Stimulated activated CD8-positive, alpha-beta memory T cell treated with anti-CD3 and anti-CD28 coated beads, Interleukin-15, amount 100 ng/mL, for 1 hour (primary cell): ENCODE measurements at places on chromosomes 12 and 14.

GRCh38 chr14:59465316-59466135 is at the start of gene GPR135:
GPR135 (minus strand) TSS chr14:59465380; CDS start chr14:59465226, 154 bp downstream.
- no peak for DNase-seq

DNA sequence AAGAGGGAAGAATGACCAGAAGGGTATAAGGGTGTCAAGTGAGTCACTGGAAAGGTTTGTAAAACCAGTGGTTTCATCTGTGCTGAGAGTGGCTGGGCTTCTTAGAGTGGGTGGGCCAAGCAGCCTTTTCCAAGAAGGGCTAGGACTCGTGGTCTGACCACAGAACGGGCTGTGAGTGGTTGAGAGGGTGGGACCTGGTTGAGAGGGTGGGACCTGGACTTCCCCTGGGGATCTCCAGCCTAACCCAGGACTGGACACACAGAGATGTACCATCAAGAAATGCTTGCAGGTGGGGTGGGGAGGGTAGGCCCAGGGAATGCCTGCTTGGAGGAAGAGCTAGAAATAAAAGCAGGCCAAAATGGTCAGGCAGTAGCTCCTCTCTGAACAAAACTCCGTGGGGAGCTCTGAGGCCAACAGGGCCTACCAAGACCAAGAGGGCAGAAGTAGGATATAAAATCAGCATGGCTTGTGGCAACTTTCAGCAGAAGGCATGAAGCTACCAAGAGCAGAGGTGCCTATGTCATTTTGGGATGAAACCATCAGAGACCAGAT is 140.5 kb downstream of the FOXN3 start:
- DNase-seq, result peak; percentile 4

DNA sequence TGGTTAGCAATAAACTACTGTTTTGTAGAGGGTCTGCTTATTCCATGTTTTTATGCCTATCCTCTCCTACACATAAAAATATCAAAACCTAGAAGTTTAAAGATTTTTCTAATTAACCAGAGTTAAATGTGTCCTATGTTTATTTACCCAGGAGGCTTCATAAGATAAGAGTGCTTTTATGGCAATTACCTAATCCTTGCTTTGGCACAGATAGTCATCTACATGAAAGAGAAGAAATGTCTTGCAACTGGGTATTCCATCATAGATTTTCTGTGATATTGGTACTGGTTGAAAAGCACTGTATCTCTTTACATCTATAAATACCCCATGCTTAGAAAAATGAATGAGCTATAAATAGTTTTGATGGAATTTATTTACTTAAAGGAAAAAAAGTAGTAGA is 277.1 kb downstream of the CPNE8 start:
- DNase-seq, result no peak

GRCh38 chr12:97159377-97159776 is 252.3 kb downstream of the NEDD1 start:
- DNase-seq, result no peak

- no peak for DNase-seq
Measured at GRCh38 chr12:64139021-64139420, 83.1 kb downstream of the KICS2 start.

DNA sequence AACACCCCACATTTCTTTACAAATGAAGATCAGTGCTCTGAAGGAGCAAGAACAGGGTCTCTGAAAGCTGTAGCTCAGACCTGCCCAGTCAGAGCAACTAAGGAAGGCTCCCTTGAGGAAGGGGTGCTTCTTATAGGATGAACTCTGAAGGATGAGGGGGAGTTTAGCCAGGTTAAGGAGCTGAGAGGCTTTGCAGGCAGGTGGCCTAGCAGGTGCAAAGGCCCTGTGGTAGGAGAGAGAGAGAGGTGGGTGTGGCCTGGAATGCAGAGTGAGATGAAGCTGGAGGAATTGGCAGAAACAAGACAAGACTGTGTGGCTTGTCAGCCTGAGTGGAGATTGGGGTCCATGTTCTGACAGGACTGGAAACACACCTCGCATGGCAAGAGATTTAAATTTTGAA is 20.5 kb upstream of the FAM222A start:
- no peak for DNase-seq

DNA sequence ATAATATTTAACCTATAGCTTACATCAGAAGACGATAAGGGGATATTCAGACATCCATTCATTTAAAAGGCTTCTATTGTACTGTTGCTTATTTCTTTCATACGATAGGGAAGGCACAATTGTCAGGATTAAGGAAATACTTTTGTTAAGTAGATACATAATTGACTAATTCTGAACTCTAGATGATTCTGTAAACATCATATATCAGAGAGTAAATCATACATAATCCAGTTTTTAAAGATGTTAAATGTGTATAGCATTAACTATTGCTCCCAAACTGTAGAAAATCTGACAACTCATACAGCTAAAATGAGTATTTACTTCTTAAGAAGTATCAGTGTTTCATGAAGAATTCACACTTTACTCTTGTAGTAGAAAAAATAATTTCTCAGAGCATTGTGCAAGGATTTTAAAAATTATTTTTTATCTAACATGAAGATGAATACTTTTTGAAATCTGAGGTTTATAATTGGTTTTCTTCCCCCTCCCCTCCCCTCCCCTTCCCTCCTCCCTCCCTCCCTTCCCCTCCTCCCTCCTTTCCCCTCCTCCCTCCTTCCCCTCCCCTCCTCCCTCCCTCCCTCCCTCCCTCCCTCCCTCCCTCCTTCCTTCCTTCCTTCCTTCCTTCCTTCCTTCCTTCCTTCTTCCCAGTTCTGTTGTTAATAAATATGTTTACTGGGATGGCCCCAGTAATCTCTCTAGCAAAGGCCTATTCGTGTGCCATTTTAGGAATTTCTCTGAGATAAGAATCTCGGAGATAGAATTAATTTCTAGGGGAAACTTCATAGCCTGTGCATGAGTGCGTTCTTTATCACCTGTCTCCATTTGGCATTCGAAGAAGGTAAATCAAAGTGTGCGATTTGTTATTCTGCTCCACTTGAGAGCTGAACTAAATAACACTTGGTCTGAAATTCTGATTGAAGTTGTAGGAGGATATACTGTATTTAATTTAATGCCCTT is 2.3 kb downstream of the NPAS3 start:
- no peak for DNase-seq

DNA sequence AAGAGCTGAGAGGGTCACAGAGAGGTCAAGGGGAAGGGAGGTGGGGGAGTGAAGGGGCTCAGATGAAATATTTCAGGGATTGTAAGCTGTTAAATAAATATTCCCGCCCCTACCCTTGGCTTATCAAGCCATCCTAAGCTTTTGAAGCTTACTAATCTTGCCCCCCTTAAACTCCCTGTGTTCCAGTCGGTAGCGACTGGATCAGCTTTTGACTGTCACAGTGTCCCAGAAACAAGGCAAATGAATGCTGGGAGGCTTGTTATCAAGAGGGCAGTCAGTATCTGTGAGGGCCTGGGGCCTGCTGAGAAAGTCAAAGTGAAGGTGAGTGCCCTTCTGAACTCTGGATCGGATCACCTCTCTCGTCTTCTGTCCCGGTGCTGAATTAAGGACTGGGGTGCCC is 128.1 kb downstream of the DACT1 start:
- no peak for DNase-seq

DNA sequence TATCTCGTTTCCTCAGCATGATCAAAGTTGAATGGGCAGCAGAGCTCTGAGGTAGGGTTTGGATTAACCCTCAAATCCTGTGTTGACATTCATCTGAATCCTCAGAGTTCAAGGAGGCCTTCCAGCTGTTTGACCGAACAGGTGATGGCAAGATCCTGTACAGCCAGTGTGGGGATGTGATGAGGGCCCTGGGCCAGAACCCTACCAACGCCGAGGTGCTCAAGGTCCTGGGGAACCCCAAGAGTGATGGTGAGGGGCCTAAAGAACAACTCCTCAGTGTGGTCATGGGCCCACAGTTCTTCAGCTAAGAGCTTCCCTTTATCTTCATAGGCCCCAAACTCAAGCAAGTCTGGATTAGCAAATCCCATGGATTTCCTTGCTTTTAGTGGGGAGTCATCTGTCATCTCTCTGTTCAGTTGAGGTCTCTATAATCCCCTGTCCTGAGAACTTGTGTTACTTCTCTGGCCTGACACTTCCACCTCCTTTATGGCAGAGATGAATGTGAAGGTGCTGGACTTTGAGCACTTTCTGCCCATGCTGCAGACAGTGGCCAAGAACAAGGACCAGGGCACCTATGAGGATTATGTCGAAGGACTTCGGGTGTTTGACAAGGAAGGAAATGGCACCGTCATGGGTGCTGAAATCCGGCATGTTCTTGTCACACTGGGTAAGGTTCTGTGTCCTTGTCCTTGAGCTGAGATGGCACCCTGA is 1.5 kb downstream of the MYL6 start:
- no peak for DNase-seq

DNA sequence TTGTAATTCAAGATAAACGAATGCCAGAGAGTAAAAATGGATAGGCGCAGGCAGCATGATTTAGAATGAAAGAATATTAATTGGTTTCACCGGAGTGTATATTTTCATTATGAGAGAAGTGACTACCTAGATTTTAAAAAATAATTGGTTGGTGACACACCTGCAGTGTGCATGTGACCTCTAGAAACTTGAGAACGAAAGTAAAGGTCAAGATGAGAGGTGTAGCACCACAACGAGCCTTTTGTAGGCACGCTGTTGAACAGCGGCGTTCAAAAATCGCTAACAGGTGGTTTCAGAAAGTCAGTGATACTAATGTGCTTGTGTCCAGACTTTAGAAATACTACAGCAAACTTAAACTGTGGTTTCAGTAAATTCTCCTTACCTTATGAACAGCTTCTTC is 123.8 kb downstream of the NPAS3 start:
- no peak for DNase-seq

DNA sequence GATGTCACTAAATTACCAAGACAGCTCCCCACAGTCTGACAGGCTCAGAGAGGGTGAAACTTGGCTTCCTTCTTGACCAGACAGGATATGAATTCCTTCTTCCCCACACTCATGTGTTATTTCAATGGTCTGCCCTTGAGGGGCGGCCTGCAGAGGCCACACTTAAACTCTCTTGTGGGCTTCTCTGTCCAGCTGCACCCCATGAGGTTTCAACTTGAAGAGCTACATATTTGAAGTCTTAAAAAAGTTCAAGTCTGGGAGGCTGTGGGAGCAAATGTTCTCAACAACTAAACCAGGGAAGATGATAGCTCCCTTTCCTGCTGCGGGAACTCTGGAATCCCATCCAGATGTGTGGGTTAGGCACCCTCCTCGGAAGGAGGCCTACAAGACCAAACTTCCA is 98.3 kb downstream of the TTC7B start:
- no peak for DNase-seq

DNA sequence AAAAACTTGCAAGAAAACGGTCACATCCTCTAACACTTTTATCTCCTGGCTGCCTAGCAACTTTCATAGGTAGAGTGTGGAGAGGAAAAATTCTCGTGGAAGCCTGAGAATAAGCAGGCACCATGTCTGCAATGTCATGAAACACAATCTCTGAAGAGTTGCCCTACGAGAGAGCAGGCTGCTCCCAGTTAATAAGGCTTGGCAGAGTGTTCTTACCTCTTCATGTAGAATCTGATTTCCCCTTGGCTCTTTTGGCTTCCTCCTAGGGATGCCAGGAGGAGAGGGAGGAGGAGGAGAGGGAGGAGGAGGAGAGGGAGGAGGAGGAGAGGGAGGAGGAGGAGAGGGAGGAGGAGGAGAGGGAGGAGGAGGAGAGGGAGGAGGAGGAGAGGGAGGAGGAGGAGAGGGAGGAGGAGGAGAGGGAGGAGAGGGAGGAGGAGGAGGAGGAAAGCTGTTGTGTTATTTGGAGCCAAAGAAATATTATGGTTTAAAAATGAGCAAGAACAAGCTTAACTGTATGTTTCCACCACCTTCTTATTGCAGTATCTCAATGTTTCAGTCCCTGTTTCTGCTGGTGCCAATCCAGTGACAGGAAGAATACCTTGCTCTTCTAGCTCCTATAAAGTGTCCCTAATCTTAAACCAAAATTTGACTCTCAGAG is 52.9 kb downstream of the EGLN3 start:
- no peak for DNase-seq

- no peak for DNase-seq
Measured at GRCh38 chr12:47881051-47881450, 23.7 kb downstream of the VDR start.

- no peak for DNase-seq
Measured at GRCh38 chr12:39752482-39753137, 133.0 kb upstream of the ABCD2 start.

DNA sequence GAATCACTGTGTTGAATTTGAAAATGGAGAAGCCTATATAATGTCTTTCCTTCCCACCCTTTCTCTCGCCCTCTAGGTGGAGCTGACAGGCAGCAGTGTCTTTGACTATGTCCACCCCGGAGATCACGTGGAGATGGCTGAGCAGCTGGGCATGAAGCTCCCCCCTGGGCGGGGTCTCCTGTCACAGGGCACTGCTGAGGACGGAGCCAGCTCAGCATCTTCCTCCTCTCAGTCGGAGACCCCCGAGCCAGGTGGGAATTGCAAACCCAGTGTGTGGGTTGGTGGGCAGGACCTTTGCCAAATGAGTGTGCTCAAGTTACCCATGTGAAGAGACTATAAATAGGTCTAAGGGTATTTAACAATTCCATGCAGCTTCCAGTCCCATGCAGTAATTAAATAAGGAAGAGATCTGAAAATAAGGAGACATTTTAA is 274.7 kb downstream of the EGLN3 start:
- DNase-seq, result no peak

GRCh38 chr12:77058740-77059139 is 6.6 kb downstream of the E2F7 start:
- no peak for DNase-seq

GRCh38 chr12:25570418-25570817 is 17.3 kb upstream of the LMNTD1 start:
- no peak for DNase-seq

DNA sequence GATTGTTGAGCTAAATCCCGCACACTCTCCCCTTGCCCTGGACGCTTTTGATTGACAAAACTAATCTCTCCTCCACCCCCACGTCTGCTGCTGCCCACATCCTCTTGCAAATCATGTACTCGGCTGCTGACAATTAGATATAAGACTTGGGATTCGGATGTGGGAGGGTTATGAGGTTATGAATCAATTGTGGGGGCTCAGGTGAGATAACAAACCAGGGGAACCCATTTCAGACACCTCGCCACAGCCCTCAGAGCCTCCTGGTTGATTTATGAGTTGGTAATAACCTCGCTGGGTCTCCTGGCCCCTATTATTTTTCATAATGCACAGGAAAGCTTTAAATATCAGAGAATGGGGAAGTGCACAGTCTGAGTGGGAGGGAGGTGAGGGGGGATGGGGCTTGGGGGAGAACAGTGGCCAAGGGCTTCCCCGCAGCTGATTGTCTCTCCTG is 449.9 kb downstream of the DPF3 start:
- DNase-seq, result no peak

- DNase-seq, result no peak
Measured at GRCh38 chr14:89226801-89227495, 190.1 kb downstream of the FOXN3 start.

- no peak for DNase-seq
Measured at GRCh38 chr14:75717729-75718128, 56.7 kb downstream of the TTLL5 start.

- no peak for DNase-seq
Measured at GRCh38 chr12:52264435-52264825, 10.0 kb upstream of the KRT86 start.

DNA sequence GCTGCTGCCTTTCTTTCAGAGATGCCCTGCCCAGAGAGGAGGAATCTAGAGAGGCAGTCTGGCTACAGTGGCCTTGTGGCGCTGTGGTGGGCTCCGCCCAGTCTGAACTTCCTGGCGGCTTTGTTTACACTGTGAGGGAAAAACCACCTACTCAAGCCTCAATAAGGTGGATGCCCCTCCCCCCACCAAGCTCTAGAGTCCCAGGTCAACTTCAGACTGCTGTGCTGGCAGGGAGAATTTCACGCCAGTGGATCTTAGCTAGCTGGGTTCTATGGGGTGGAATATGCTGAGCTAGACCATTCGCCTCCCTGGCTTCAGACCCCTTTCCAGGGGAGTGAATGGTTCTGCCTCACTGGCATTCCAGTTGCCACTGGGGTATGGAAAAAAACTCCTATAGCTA is 25.6 kb downstream of the SPATA7 start:
- DNase-seq, result no peak
